ENCODE measurements at places on chromosomes 11 and 22.
A peak's percentile ranks its signal among the peaks of the same experiment; 100 is the strongest.

GRCh38 chr11:66723693-66724092 lies 5.3 kb downstream of the SPTBN2 start:
- DNase-seq = no peak

DNA sequence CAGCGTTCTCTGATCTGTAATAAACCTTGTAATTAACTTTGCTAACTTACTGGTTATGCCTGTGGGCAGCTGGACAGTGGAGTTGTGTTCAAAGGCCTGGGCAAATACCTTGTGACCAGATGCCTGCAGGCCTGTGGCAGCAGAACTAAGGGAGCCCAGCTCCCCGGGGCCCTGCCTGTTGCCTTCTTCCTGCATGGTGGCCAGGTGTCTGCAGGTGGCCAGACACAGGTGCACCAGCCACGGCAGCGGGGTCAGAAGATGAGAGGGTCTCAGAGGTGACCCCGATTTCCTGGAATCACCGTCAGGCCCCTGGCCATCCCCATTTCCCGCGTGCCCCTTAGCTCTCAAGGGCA lies 127.2 kb downstream of the OSBP2 start:
- DNase-seq = no peak

GRCh38 chr22:40028098-40028425 lies 33.3 kb downstream of the FAM83F start:
- DNase-seq = no peak

- DNase-seq = peak; percentile 24
Measured at GRCh38 chr11:6606471-6607189, 3.1 kb downstream of the ILK start.

DNA sequence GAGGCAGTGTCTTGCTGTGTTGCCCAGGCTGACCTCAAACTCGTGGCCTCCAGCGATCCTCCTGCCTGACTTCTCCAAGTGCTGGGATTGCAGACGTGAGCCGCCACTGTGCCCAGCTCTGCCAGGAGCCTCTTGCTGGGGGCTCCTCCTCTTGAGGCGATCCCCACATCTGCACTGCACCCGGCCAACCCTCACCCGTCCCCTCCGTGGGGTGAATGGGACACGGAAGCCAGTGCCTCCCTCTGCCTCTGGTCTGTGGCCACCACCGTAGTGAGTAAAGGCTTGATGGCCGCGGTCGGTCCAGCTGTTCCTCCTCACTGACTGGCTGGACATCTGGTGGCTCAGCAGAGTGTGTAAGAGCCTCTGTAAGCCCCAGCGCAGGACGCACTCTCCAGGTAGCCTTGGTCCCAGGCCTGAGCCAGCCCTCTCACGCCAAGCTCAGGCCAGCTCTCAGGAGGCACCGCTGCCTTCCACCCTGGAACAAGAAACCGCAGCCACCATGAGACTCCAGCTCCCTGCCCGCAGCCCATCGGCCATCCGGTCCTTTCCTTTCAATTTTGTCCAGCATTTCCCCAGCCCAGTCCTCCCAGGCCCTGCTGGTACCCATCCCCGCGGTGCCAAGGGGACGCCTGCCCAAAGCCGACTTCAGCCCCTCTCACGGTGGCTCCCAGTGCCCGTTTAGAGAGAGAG lies 100.3 kb downstream of the BRD1 start:
- DNase-seq = no peak

GRCh38 chr22:30289980-30290313 lies 642 bp upstream of the CASTOR1 start:
- DNase-seq = no peak

- DNase-seq = no peak
Measured at GRCh38 chr11:122709039-122709760, 53.7 kb downstream of the UBASH3B start.

GRCh38 chr11:45671246-45672171 lies 6.1 kb upstream of the CHST1 start:
- no peak for DNase-seq

DNA sequence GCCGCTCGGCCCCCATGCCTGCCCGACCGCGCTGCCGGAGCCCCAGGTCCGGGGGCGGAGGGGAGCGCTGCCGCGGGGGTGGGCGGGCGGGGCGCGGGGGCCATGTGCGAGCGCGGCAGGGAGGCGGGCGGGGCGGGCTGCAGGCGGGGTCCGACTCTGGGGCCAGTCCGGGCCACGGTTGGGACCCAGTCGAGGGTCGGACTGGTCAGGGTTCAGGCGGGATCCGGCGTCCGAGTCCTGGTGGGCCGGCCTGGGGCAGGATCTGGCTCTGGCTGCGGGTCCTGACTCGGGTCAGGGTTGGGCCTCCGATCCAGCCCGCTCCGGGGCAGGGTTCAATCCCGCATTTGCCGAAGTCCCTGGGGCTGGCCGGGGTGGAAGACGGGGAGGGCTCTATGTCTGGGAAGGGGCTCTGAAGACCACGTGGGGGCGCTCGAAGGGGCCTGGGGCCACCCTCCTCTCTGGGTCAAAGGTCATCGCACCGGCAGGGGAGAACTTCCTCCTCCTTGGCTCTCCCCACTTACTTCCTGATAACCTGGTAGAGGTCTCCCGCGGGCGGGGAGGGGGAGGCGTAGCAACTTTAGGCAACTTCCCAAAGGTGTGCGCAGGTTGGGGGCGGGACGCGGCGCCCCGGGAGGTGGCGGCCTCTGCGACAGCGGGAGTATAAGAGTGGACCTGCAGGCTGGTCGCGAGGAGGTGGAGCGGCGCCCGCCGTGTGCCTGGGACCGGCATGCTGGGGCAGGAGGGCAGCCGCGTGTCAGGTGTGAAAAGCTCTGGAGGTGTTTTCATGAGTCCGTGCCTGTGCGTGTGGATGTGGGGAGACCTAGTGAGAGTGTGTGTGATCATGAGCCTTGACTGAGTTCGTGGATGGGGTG lies 603 bp downstream of the ESRRA start:
- peak; percentile 43 for DNase-seq

DNA sequence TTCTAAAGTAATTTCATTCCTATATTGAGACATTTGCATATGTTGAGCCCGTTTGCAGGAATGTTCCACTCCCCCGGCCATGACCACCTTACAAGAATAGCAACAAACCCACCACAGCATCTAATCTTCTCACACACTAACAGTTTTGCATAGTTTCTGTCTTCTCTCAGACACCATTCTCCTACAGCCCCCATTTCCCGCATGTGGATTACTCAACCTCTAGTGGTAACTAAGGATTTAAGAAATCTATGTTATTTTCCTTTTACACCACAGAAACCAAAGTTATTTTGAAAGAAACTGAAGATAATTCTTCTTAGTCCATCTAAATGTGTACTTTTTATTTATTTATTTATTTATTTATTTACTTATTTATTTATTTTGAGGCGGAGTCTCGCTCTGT lies 2.3 kb downstream of the MS4A4E start:
- DNase-seq = no peak

DNA sequence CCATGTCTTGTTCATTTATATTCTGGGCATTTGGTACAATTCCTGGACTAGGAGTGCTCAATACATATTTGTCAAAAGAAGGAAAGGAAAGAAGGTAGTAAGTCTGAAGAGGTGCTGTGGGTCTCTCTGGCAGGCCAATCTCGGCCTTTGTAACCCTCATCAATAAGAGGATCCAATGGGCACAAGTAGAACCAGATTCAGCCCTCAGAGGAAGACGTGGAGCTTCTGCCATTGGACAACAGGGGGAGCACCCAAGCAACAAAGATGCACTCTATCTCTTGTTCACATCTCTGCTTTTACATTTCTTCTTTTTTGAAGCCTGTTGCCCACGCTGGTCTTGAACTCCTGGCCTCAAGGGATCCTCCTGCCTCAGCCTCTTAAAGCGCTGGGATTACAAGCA lies 2.2 kb upstream of the VPS11 start:
- DNase-seq = no peak

DNA sequence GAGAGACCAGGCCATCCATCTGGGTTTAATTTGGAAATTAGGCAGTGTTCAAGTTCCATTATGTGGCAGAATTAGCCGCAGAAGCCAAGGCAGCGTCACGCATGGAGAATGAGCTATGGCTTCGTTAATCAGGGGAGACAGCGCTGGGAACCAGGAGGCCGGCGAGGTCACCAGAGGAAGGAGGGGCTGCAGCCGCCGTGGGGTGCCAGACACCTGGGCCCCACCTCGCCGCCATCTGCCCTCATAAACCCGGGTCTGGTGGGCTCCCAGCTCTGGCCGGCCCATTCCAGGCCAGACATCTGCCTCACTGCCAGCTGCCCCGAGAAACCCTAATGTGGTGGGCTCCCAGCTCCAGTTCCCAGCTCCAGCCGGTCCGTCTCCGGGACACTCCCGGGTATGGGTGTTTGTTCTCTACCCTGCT lies 676.9 kb downstream of the BRD1 start:
- no peak for DNase-seq

- DNase-seq = no peak
Measured at GRCh38 chr11:119447664-119448242, 24.8 kb upstream of the THY1 start.

- DNase-seq = no peak
Measured at GRCh38 chr11:46229230-46229629, 48.2 kb upstream of the CREB3L1 start.

DNA sequence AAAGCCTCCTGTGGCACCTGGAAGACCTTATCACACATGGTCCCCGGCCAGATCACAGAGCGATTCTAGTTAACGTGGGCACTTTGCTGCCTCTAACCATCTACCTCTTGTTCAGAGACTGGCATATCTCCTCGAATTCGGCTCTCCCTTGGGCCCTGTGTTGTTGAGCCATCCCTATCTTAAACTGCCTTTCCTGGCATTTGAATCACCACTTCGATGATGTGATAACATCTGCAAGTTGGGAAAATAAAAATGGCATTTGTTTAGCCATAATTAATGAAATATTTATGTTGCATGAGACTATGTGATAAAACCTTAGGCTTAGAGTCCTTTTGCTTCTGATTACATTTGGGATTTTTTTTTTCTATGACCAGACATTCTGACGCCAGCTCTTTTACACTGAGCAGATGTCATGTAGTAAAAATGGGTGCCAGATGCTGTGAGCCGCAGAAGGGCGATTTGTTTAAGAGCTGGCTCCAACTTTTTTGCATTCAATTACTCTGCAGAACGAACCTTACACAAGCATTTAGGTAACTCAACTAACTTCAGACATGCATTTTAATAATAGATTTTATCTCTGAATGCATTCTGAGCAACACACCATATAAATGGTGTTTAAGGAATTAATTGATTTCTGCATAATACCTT lies 58.5 kb upstream of the PARVA start:
- no peak for DNase-seq

- DNase-seq = no peak
Measured at GRCh38 chr11:41982975-41983374, 523.5 kb upstream of the LRRC4C start.

DNA sequence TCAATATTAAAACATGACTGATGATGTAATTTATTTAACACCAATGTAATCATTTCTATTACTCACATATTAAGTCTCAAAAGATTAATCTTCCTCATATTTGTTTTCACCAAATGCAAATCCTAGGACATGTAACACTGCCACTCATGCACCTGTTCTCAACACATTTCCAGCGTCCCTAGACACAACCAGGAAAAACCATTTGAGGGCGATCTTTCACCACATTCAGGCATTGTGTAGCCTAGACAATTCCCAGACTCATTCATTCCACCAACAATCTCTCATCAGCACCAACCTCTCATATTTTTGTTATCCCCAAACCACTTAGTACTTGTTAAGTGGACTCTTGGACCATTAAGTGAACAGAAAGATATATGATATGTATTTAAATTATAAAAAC lies 66.1 kb downstream of the SLC36A4 start:
- no peak for DNase-seq

DNA sequence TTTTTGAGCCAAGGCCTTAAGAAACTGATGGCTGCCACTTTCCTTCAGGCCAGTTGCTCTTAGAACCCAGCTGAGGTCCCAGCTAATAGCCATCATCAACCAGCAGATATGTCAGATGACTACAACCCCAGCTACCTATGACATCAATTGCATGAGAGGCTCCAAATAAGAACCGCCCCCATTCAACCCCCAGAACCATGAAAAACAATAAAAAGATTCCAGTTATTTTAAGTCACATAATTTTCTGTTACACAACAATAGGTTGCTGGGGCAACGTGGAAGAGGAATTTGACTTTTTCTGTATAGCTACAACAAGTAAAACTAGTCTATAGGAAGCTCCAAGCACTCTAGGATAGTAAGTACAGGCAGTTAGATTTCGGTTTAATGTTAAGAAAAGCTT lies 216.3 kb upstream of the MTNR1B start:
- DNase-seq = no peak

GRCh38 chr11:5204787-5205186 lies 4.3 kb upstream of the OR51V1 start:
- no peak for DNase-seq

DNA sequence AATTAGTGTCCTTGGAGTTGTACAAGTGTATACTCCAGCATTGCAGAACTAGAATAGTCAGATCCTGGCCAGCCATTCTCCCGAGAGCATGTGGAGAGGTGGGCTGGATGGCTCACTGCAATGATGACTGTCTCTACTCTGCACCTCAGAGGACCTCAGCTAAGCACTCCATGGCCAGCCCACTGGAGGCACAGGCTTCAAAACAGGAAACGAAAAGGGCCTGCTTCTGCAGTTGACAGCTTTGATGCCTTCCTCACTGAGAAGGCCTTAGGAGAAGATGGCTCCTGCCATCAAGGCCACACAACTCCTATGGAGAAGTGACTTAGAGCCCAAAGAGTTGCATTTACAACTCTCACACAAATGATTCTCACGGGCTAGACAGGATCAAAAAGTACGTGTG lies 9.1 kb downstream of the POLD4 start:
- DNase-seq = no peak

DNA sequence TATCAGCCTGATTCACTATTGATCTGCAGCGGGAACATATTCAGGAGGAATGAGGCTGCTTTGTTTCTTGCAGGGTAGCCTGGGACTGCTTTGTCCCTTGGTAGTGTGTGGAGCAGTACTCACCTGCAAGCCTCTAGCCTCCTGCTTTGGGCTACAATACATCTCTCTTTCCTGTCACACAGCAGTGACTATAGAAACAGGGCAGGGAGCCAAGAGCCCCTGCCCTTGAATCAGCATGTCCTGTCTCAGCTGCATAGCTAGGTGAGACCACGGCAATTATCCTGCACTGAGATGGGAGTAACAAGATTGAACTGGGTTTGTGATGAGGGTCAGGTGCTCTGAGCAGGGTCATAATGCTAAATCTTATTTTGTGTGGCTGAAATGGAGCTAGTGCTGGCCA lies 191.9 kb downstream of the NELL1 start:
- DNase-seq = no peak

GRCh38 chr11:44351006-44351660 lies 41.2 kb upstream of the ALX4 start:
- no peak for DNase-seq

GRCh38 chr11:96578379-96578778 lies 188.6 kb downstream of the JRKL start:
- DNase-seq = no peak

- no peak for DNase-seq
Measured at GRCh38 chr11:129067454-129067853, 124.7 kb downstream of the ARHGAP32 start.

GRCh38 chr22:24482575-24482974 lies 12.6 kb upstream of the UPB1 start:
- DNase-seq = no peak

DNA sequence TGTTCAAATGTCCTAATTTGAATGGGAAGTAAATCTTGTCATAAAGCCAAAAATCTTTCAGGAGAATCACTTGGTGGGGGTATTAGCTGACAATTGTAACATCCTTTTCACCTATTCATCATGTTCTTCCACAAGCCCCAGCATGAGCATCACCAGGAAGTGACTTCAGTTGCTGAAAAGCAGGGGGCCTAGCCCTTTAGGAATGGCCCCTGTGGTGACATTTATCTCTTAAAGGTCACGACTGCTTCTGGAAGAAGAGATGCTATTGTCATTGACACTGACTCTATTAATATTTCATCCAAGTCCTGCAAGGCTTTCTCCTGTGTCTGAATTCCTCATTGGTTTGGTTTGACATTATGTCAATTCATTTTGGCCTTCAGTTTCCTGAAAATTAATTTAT lies 92.6 kb downstream of the OR5AK2 start:
- DNase-seq = no peak

Measured in stimulated activated CD8-positive, alpha-beta memory T cell treated with anti-CD3 and anti-CD28 coated beads, Interleukin-7, amount 100 ng/mL, for 1 hour (primary cell).